Stimulated activated CD8-positive, alpha-beta memory T cell treated with anti-CD3 and anti-CD28 coated beads, Interleukin-15, amount 100 ng/mL, for 48 hours (primary cell): ENCODE measurements at places on chromosomes 6 and 20.

DNA sequence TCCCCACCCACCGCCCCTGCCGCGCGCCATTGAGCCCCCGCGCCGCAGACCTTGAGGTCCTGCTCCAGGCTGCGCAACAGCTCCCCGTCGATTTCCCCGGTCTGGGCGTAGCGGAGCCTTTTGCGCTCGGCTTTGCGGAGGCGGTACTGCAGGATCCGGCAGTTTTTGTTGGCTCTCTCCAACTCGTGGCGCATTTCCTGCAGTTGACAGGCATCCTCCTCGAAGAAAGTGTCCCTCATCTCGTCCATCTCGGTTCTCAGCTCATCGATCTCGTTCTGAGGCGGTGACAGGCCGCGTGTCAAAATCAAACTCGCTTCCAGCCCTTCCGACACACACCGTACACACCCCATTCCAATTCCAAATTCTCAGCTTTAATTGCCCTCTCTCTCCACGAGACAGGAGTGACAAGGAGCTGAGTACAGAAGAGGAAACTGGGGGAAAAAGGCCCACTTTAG, 4.3 kb downstream of the MTCL3 start:
- DNase-seq, result no peak

DNA sequence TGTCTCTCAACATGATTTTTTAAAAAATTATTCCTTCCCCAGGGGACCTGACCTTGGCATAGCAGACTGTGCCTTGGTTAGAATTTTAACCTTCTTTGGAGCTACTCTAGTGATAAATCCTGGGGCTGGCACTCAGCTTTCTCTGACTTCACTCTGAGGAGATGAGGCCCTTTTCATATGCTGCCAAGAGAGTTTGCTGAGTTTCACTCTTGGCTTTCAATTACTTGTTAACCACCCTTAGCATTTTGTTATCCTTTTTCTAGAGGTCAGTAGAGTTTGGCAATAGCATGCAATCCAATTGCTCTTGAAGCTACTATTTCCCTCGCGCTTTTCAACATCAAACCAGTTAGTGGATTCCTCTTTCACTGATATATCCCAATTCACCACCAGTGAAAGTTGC, 920.3 kb downstream of the EYS start:
- no peak for DNase-seq

DNA sequence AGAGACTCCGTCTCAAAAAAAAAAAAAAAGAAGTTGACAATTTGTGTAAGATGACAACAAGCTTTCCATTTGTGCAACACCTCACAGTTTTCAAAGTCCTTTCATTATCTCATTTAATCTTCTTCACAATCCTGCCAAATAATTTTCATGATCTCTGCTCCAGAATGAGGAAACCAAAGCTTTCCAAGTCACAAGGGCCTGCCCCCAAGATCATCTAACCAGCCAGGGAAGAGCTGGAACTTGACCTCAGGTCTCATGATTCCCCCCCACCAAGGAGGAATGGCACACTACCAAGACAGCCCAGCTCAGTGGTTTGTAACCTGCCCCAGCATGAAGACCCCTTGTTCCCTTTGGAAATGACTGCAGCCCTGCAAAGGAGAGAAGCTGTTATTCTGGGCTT, 74.0 kb upstream of the PIM1 start:
- DNase-seq, result no peak

GRCh38 chr20:25470045-25470444, 62.6 kb downstream of the GINS1 start:
- peak; percentile 4 for DNase-seq

GRCh38 chr6:47599512-47599911, 98.9 kb upstream of the ADGRF4 start:
- DNase-seq, result no peak

DNA sequence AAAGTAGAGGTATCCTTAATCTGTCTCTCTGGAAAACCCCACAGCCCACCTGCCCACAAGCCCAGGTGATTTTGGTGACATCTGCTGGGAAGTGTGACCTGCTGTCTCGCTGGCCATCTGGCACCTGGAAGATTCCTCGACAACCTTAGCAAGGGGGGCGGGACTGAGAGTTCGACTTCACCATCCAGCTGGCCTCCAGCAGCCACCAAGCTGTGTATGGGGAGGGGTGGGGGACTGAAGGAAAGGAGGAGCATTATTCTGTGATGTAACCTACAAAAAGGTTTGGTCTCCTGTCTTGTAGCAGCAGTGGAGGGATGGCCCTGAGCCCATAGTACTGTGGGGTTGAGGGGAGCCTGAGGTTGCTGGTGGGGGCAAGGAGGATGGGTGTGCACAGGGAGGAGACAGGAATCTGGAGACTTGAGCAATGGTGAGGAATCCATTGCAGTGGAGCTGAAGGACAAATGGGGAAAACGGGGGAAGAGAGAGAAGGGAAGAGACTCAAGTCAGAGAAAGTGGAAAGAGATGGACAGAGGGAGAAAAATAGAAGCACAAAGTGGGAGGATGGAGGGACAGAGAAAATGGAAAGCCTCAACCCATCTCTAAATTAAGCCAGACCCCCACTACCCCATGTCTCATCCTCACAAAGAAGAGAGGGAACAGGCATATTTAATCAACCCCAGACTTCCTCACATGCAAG, 4.0 kb downstream of the LY6G6F start:
- no peak for DNase-seq
